Ascending aorta (tissue), 2 donors: ENCODE measurements at places on chromosomes 1 and 21.

GRCh38 chr21:42088658-42089057 lies 17.5 kb downstream of the UMODL1 start:
- DNase-seq, result no peak

GRCh38 chr21:45954261-45954660 lies 27.3 kb upstream of the COL6A1 start:
- DNase-seq, result peak; percentile 74

DNA sequence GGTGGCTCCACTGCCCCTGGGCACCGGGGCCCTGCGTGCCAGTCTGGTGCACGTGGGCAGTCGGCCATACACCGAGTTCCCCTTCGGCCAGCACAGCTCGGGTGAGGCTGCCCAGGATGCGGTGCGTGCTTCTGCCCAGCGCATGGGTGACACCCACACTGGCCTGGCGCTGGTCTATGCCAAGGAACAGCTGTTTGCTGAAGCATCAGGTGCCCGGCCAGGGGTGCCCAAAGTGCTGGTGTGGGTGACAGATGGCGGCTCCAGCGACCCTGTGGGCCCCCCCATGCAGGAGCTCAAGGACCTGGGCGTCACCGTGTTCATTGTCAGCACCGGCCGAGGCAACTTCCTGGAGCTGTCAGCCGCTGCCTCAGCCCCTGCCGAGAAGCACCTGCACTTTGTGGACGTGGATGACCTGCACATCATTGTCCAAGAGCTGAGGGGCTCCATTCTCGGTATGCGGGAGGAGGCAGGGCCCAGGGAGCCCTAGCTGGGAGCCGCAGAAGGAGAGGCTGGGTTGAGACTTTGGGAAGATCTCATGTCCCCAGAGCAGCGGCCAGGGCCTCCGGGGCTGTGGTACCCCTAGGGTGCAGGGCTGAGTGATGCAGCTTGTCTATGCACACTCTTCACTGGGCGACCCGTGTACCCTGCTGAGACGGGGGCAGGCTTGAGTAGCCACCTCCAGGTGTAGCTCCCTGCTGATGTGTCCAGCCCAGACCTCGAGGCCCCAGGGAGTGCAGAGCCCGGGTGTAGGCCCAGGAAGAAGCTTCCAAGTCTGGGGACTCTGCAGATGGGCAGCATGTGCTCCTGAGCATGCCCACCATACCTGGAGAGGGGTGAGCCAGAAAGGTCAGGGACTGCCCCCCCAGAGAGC lies 1.8 kb downstream of the VWA1 start:
- DNase-seq, result no peak

DNA sequence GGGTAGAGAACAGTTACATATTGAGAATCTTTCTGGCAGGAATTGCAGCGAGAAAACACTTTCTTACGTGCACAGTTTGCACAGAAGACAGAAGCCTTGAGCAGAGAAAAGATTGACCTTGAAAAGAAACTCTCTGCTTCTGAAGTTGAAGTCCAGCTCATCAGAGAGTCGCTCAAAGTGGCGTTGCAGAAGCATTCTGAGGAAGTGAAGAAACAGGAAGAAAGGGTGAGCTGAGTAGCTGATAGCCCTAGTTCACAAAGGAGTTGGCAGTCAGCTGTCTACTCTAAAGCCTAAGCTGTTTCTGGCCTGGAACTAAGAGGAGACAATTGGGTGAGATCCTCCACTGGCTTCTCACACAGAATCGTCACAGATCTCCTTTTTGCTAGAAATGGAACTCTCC lies 20.3 kb upstream of the SH3BGRL3 start:
- no peak for DNase-seq

GRCh38 chr1:209510063-209510462 lies 73.5 kb upstream of the CAMK1G start:
- no peak for DNase-seq

DNA sequence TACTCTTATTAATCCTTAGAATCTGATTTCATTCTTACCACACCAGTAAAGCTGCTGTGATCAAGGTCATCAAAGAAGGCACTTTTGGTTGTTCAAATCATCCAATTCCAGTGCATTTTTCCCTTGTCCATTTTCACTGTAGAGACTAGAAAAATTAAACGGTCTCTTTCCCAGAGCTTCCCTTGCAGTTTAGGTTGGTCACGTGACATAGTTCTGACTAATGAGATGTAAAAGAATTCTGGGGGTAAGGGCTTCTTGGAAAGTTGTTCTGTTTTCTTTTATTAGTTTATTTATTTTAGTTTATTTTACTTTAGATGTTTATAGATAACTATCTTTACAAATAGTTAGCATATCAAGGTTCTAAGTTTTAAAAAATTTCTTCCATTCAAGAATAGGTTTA lies 34.3 kb upstream of the SYCP1 start:
- no peak for DNase-seq

- no peak for DNase-seq
Observed at GRCh38 chr1:165452336-165453130, 7.6 kb upstream of the RXRG start.

- no peak for DNase-seq
Observed at GRCh38 chr1:1165485-1165884, 8.2 kb upstream of the TTLL10 start.

DNA sequence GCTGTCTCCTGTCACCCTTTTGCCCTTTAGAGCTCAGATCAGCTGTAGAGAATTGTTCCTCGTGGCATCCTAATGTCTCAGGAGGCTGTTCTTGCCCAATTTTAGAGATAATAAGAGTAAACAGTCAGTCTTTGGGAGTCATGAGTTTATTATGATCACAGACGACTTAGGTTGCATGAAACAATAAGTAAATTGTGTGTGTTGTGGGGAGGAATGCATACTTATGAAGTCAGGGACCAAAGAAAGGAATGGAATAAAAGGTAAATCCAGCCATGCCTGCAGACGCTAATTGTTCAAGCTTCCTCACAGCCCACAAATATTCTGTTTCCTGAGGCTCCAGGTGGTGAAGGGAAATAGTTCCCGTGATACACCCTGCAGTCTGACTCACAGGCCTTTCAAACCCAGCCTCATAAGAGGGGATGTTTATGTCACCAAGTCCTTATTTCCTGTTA lies 897 bp downstream of the EPHX4 start:
- DNase-seq, result no peak

- no peak for DNase-seq
Observed at GRCh38 chr1:43834280-43835081, 99.1 kb upstream of the ARTN start.

DNA sequence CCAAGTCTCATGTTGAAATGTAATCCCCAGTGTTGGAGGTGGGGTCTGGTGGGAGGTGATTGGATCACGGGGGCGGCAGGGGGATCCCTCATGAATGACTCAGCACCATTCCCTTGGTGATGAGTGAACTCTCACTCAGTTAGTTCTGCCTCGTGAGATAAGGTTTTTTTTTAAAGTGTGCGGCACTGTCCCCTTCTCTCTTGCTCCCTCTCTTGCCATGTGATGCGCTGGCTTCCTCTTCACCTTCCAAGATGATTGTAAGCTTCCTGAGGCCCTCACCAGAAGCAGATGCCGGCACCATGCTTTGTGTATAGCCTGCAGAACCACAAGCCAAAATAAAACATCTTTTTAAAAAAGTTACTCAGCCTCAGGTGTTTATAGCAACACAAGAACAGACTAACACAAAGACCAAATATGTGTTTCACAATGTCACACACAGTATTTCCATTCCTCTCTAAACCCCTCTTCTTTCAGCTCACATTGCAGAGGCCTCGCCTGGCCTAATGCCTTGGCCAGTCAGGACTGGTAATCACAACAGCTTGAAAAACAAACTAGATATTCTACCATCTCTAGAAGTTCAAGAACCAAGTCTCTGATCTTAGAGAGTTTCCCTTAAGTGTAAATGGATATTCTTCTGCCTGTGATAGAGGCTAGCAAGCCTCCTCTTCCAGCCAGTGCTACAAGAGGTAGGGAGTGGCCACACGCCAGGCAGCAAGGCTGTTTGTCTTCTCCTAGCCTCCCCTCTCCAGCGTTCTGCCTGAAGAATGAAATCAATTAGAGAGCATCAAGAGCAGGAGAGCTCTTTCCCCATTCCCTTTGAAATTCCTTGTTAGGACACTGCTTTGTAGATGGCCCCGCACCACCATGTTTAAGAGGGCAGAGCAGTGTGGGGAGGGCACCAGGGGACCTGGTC lies 19.6 kb upstream of the RAP1A start:
- no peak for DNase-seq

- peak; percentile 74 for DNase-seq
Observed at GRCh38 chr1:157154940-157155514, 16.8 kb upstream of the ETV3 start.

GRCh38 chr1:168291222-168291837 lies 10.7 kb downstream of the TBX19 start:
- no peak for DNase-seq
